ENCODE measurements at places on chromosomes 12 and 14.

DNA sequence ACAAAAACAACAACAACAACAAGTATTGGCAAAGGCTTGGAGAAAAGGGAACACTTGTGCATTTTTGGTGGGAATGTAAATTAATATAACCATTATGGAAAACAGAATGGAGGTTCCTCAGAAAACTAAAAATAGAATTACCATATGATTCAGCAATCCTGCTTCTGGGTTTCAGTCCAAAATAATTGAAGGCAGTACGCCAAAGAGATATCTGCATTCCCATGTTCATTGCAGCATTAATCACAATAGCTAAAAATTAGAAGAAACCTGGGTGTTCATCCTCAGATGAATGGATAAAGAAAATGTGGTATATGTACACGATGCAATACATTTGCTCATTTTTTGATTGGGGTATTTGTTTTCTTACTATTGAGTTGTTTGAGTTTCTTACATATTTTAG lies 813.0 kb downstream of the NRXN3 start:
- no peaks in the 10 kb centered on the region for H3K4me1 ChIP-seq
- H3K27me3 ChIP-seq = no peaks in the 10 kb centered on the region
- no peaks in the 10 kb centered on the region for H3K36me3 ChIP-seq
- H3K4me3 ChIP-seq = no peak overlapping the region
- DNase-seq = no peak

- H3K27me3 ChIP-seq = no peaks in the 10 kb centered on the region
- H3K4me3 ChIP-seq = no peak overlapping the region
- no peak overlapping the region for H3K27ac ChIP-seq
- DNase-seq = no peak
These were observed 9.3 kb downstream of the ST8SIA1 start for GRCh38 chr12:22325218-22325617.

DNA sequence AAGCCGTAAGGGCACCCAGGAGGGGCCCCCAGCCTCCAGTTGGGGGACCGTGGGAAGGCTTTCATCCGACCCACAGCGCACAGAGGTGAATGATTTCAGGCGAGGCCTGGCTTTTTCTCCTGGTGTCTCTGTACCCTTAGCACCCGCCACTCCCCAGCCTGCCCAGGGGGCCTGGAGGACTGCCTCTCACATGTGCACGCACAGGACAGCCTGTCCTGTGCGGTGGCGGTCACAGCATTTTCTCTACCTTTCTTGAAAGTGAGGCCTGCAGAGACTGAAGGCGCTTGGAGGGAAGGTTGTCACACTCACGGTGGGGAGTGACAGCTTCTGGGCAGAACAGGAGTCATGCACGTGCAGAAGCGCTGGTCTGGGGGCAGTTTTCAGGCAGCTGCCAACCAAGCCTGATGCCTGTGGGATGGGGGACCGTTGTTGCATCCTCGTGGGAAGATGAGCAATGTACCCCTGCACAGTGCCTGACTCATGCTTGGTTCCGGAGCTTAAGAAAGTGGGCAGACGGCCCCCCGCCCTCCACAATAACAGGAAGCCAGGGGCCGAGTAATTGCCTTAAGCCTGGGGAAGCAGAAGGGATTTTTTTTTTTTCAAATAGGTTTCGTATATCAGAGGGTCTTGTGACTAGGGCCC lies 148.1 kb downstream of the TSPAN9 start:
- H3K4me1 ChIP-seq = no peaks in the 10 kb centered on the region
- no peak for DNase-seq
- peaks cover 93% of the 10 kb centered on the region for H3K27me3 ChIP-seq

- no peaks in the 10 kb centered on the region for H3K36me3 ChIP-seq
- H3K27me3 ChIP-seq = no peaks in the 10 kb centered on the region
- no peak overlapping the region for H3K27ac ChIP-seq
- no peak overlapping the region for H3K4me3 ChIP-seq
- DNase-seq = no peak
These were observed 49.5 kb upstream of the MDM1 start for GRCh38 chr12:68381476-68382219.

DNA sequence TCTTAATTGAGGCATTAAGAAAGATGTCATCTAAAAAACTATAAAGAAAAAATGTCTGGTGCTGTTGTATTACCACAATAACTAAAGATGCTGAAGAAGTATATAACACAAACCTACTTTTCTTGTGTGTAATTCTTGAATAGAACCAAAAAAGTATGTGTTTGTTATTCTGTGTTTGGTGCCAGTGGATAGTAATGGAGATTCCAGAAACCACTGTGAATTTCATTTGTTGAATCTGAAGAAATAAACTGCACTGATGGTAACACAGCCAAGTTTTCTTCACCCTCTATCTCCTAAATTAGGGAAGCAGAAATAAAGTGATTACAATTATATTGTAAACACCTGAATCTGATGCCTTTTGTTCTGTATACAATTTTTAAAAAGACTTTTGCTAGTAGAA lies 13.1 kb upstream of the KERA start:
- H3K4me3 ChIP-seq = no peak overlapping the region
- no peaks in the 10 kb centered on the region for H3K4me1 ChIP-seq
- H3K36me3 ChIP-seq = no peaks in the 10 kb centered on the region
- no peak for DNase-seq
- no peak overlapping the region for H3K27ac ChIP-seq

All from MM.1S (cell line).